ENCODE measurements at places on chromosomes 6 and 20. TPM values are rescaled to one million over a fixed set of nuclear protein-coding genes. Genes with fewer than 3 reads are reported as not detected.
A peak's percentile ranks its signal among the peaks of the same experiment; 100 is the strongest.

BACH2 gene
- total RNA-seq = 2.6 TPM

GRCh38 chr6:35392111-35392702, 49.8 kb downstream of the PPARD start:
- peak; percentile 63 for DNase-seq

DNA sequence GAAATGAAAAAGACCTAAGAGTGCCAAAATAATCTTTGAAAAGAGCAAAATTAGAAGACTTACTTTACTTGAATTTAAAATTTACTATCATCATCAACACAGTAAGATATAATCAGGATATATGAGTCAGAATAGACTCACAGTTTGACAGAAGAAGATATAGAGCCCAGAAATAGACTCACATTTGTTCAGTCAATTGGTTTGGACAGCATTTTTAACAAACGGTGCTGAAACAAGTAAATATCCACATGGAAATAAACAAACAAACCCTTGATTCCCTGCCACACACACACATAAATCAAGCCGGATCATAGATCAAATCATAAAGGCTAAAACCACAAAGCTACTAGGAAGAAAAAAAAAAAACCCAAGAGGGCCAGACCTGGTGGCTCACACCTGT, 291.1 kb downstream of the ADGRG6 start:
- DNase-seq = no peak

GRCh38 chr6:39934131-39934757, at the start of gene MOCS1:
MOCS1 (minus strand) TSS chr6:39934462; CDS start chr6:39934417, 45 bp downstream.
- peak; percentile 94 for DNase-seq

GRCh38 chr20:4161401-4162251, 146.3 kb upstream of the RNF24 start:
- no peak for DNase-seq

DNA sequence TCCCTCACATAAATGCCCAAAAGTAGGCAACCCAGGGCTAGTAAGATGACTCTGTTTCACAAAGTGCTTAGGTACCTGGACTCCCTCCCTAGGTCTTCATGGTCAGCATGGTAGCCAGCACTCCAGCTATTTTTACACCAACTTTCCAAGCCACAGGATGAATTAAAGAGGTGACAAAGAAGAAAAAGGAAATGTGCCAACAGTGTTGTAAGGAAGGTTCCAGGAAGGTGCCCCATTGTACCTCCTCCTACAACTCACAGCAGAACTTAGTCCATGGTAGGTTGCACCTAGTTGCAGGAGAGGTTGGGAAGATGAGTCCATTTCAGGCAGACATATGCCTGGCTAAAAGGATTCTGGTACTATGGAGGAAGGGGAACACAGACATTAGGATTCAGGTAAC, 19.7 kb upstream of the RNF8 start:
- DNase-seq = no peak

EDN3 gene
- total RNA-seq = not detected

GRCh38 chr6:130324657-130325056, 41.2 kb upstream of the TMEM200A start:
- no peak for DNase-seq

ALDH5A1 gene
- total RNA-seq = 41.7 TPM

DNA sequence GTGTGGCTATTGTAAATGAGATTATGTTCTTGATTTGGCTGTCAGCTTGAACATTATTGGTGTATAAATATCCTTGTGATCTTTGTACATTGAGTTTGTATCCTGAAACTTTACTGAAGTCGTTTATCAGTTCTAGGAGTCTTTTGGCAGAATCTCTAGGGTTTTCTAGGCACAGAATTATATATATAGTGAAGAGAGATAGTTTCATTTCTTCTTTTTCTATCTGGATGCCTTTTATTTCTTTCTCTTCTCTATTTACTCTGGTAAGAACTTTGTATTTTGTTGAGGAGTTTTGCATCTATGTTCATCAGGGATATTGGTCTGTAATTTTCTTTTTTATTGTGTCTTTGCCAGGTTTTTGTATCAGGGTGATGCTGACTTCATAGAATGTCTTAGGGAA, 589.2 kb upstream of the MAN1A1 start:
- no peak for DNase-seq

DNA sequence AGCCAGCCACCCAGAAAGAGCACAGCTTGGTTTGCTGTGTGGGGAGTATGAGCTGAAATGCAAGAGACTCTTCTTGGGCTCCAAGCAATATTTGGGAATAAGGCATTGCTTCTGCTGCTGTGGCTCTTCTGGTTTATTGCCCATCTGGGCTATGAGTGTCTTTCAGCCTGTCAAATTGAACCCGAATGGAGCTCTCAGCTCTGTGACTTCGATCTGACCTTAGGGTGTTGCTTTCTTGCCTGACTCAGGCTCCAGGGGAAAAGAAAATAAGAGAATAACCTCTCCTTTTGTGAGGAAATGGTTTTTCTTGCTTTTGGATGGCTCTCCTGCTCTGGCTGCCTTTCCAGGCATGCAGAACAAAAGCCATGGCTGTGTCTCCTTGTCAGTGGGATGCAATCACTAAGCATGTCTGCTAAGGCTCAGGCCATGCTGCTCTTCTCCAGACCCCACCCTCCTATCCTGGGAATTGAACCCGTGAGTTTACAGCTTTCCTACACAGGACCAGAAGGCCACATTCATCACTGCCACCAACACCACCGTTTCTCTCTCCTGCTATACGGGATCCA, 169.4 kb upstream of the JAG1 start:
- no peak for DNase-seq

- no peak for DNase-seq
These were observed 212.7 kb downstream of the TMEM242 start for GRCh38 chr6:157110607-157111006.

DNA sequence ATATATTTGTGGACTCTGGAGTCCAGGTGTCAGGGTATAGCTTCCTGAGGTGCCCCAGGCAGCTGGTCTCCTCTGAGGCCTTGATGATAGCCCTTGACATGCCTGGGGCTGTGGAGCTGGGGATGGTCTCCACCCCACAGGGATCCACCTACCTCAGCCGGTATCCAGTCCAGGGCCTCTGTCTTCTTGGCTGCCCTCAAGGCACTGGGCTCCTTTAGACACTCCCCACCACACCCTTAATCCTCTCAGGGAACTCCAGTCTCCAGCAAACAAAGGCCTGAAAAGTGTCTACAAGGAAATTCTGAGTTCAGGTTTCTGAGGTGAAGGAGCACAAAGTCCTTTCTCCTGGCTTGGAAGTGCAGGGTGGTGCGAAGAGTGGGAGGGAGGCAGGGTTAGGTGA, 44.6 kb upstream of the DDR1 start:
- DNase-seq = no peak

DNA sequence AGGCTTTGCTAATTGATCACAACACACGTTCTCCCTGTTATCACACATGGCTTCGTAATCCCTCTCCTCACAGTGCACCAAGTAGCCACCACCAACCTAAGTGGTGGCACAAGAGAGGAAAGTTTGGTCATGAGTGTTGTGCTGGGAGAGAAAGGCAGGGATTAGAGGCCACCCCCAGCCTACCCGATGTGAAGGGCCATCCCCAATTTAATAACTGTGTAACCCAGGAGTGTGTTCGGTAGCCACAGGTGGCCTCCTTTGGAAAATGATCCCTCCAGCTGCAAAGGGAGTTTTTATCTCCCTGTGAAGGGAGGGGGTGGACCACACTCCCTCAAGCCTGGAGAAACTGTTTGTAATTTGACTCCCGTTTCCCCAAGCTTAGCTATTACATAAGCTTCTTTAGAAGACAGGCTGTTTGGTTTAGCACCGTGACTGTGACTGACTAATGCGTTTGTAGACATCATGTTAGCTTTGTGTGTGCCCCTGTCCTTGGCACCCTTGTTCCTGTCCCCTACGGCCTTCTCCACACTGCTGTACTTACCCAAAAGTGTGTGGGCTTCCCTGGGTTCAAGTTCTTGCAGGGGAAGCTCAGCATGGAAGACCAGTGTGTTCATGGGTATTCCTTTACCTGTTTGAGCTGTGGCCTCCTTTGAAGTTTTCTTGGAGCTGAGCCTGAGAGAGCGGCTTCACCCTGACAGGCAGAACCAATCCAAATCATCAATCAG, 20.6 kb downstream of the PPP1R16B start:
- no peak for DNase-seq

- DNase-seq = no peak
These were observed 608.0 kb downstream of the PHF3 start for GRCh38 chr6:64243618-64244017.

DNA sequence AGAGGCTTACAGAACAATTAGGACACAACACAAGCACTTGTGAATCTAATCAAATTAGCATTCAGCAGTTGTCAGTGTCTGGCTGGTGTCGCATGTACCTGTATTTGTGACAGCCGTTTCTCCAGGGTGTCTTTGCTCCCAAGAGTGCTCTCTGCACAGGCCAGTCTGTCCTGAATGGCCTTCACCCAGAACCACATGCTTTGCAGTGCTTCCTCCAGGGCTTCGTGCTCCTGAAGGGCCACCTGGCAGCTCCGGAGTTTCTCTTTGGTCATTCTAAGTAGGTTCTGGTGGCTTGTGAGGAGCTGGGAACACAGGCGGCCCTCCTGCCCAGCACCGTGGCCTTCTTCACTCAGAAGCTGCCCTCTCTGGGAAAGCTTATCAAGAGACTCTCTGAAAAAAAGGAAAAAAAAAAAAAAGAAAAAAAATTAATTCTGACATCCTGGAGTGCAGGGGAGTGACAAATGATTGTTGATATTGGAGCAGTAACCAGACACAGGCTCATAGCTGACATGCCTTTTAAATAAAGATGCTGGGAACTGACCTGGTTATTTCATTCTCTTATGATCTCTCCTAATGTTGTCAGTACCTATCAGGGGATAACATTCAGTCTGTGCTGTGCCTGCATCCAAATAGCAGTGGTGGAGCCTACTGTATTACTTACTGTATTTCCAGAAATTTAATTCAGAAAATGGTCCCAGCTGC, 245.8 kb downstream of the SYNE1 start:
- no peak for DNase-seq

- DNase-seq = peak; percentile 25
These were observed 76.3 kb downstream of the CDK19 start for GRCh38 chr6:110738899-110739365.

LIN28B gene
- total RNA-seq = not detected

- no peak for DNase-seq
These were observed 75.1 kb downstream of the IRAK1BP1 start for GRCh38 chr6:78942446-78942845.

GRCh38 chr20:22924046-22924737, 110.9 kb upstream of the SSTR4 start:
- DNase-seq = no peak

CLDN20 gene
- not detected for total RNA-seq

GRCh38 chr20:21867811-21868210, 162.3 kb downstream of the PAX1 start:
- DNase-seq = no peak

GRCh38 chr20:26207237-26207966, 510.7 kb upstream of the ZNF337 start:
- DNase-seq = no peak

CENPB gene
- 30.2 TPM for total RNA-seq
